ENCODE measurements at places on chromosomes 6 and 20.

DNA sequence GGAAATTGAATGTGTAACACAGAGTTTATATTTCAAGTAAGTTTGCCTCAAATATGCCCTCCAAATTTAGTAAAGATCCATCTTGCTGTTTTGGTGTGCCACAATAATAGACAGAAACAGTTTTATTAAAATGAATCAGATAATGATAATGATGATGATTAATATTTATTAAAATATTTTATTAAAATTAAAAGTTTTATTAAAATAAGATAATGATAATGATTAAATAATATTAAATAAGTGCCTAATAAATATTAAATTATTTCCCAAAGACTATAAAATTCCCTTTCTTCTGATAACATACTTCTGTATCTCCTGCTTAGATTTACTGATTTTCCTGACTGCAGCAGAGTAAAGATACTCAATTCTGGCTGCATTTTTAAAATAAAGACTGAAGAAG lies 134.5 kb downstream of the PRDM13 start:
- DNase-seq = no peak

DNA sequence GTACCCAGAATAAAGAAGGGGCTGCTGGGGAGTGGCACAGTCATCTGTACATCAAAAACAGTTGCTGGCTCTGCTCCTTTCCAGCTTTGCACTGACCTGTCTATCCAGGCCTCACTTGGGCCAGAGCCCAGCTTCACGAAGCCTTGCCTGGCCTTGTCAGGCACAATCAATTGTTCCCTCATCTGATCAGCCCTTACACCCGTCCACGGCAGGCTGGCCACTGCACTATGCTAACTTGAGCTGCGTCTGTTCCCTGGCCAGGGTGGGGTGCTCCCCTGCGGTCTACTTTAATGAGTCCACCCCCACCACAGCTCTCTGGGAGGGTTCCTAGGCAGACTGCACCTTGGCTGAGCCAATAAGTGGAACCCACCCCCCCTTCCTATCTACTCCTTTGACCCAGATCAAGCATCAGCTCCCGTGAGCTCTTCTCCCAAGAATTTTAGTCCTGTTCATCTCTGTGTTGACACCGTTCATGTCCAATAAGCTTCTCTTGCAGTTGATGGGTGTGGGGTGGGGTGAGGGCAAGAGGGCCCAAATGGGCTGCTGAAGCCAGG lies 74.3 kb upstream of the MLN start:
- DNase-seq = no peak

- peak; percentile 26 for DNase-seq
These were observed 566.2 kb upstream of the NOX3 start for GRCh38 chr6:156021746-156022396.

DNA sequence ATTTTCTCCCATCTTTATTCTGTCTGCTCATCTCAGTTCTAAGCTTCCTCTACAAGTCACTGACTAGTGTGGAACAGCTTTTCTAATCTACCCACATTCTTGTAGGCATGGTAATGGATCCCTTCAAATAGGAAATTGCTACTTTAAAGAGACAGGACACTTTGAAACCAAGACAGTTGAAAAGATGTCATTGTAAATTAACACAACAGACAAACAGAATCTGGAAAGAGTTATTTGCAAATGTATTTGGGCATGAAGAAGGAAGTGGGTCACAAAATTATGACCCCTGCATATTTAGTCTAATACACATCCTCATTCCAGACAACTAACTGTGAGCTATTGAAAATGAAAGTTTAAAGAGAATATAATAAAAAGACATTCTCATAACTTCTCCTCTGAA lies 298.2 kb upstream of the MARCKS start:
- peak; percentile 78 for DNase-seq

- peak; percentile 81 for DNase-seq
These were observed 21.1 kb upstream of the NOTCH4 start for GRCh38 chr6:32244946-32245398.

All from cardiac fibroblast (primary cell).